ENCODE measurements at places on chromosomes 12 and 14.

DNA sequence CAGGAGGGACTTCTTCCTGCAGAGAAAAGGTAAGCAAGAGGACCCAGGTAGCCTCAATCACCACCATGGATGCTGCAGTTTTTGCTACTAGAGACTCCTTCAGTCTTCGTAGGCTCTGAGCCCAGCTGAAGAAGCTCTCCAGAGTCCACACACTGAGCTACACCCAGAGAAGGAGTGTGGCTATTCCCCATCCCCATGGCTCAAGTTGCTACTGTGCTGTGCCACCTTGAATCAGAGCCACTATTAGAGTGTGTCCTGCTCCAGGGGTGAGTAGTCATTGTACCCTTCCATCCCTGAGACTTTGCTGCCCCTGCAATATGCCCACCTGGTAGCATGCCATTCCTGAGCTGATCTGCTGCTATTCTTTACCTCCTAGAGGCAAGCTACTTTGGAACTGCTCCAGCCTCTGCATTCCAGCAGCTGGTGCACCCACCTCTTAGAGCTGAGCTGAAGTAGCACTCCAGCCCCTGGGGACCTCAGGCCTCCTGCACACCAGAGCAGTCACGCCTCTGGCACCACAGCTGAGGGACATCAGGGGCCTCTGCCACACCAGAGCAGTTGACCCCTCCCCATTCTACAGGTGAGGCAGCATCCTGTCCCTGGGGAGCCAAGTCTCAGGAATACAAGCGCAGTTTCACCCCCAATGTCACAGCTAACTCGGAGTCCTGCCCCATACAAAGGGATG lies 213.0 kb downstream of the TRHDE start:
- DNase-seq, result no peak

- DNase-seq, result no peak
Measured at GRCh38 chr12:122087431-122088178, 9.0 kb downstream of the MLXIP start.

- DNase-seq, result no peak
Measured at GRCh38 chr12:95956557-95957145, 13.5 kb downstream of the AMDHD1 start.

GRCh38 chr12:50338920-50339645 lies 55.8 kb upstream of the LIMA1 start:
- DNase-seq, result no peak

DNA sequence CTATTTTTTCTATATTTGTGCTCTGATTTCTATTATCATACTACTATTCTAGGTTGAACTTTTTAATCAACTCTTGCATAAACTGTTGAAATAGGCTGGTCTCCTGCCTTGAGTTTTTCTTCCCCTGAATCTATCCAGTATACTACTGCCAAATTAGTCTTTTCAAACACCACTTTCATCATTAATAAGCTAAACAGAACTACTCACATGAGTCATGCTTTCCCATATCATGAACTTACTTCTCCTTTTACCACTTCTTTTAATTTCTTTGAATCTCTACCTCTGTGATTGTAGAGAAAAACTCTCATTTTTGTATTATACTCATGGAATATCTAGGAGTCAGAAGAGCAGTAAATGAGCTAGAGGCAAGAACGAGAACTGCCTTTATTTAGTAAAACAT lies 340.3 kb upstream of the PDE3A start:
- no peak for DNase-seq

DNA sequence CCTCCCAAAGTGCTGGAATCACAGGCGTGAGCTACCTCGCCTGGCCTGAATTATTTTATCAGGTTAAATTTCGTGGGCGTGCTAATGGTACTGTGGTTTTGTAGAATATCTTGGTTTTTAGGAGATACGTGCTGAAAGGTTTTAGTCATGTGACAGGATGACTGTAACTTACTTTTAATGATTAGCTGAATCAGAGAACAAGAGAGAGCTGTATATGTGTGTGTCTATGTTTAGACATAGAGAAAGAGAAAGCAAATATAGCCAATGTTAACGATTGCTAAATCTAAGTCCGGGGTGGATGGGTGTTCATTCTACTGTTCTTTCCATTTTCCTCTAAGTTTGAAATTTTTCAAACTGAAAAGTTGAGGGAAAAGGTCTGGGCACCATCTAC lies 9.2 kb upstream of the PNMA1 start:
- no peak for DNase-seq

DNA sequence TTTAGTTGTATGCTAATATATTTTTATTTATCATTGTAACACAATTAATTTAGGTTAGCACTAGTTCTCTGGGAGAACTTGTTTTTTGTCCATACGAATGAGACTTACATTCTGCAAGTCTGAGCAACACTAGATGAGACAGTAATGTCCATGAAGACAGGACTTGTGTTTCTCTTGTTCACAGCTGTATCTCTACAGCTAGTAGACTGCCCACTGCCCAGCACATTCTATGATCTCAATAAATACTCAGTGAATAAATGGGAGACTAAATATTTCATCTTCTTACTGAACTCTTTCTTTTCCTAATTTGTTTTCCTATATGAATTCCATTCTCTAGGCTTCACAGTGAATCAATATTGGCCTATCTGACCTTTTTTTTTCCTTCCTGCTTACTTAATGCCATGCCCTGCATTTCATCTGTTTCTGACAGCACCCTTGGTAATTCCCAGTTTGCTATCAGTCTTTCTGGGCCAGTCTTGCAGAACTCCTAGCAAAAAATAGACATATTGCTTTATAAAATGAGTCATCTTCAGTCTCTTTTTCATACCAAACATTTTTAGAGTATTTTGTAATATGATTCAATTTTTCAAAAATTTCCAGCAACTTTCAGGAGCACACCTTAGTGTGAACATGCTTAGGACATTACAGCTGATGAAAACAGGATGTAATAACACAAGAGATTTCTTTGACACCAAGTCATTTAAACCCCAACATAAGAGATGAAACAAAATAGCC lies 185.5 kb upstream of the ATP2B1 start:
- DNase-seq, result no peak

DNA sequence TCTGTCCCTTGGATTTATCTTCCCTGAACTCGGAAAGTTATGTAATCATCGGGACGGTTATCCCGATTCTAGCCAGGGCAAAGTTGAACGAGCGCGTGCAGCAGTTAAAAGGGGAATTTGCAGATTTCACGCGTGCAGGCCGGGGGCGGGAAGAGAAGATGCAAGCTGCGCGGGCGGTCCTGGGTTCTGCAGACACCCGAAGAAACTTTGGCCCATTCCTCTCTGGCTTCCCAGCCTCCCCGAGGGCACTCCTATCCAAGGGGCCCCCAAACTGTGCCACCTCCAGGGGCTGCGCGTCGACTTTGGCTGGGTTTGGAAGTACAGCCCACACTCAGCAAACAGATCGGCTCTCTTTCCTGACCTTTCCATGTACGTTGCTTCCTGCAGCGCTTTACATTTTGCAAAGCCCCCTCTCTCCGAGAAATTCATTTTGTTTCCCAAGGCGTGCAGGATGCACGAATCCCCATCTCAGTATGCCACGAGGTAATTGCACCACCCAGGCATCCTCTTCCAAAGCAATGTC lies 941 bp upstream of the PPP1CC start:
- no peak for DNase-seq

DNA sequence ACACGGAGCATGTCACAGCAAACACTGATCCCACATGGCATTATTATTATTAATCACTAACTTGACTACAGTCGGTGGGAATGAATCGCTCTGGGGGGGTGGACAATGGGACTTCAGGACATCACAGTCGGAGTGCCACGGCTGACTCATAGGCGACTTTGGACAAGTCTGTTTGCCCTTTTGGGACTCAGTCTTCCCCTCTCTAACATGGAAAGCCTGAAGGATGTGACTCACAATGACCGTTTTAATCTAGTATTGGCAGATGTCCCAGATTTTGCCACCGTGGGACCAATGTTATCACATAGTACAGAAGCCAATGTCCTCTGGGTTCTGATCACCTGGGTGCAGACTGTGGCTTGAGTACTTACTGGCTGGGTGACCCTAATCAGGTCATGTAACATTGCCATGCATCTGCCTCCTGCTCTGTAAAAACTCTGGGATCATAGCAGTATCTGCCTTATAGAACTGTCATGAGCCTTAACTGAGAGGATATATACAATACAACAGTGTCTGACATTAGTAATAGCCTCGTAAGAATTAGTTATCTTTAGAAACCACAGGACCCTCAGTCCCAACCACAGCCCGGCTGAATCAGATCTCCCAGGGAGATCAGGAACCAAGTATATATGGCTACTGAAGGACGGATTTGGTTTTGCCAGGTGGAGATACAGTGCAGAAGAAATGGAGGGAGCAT lies 362.6 kb downstream of the BCL11B start:
- no peak for DNase-seq

- no peak for DNase-seq
Measured at GRCh38 chr14:39988939-39989338, 556.7 kb upstream of the FBXO33 start.

DNA sequence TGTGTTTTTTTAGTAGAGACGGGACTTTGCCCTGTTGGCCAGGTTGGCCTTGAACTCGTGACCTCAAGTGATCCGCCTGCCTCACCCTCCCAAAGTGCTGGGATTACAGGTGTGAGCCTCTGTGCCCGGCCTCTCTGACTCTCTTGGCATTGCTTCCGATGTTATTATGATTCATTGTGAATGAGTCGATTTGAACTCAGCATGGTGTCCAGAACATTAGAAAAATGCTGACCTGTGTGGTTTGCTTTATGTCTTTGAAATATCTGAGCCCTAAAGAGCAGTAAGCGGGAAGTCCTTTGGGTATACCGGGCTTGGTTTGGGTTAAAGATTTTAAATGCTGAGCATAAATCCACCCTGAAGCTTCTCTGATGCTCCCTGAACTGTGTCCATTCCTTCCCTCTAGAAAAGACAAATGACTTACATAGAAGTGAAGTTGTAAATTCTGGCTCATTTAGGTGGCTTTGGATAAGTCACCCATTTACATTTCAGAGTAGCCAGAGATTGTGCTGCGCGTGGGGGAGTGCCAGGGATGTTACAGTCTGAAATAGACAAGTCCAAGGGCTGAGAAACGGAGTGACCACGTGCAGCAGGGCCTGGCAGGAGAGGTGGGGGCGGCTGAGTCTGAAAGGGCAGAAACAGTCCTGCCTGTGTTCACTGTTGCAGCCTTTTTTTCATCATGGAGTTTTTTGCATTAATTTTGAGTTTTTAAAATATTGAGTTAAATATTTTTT lies 39.6 kb downstream of the SLC15A4 start:
- no peak for DNase-seq

- DNase-seq, result no peak
Measured at GRCh38 chr14:99598774-99599173, 5.2 kb downstream of the CCDC85C start.

DNA sequence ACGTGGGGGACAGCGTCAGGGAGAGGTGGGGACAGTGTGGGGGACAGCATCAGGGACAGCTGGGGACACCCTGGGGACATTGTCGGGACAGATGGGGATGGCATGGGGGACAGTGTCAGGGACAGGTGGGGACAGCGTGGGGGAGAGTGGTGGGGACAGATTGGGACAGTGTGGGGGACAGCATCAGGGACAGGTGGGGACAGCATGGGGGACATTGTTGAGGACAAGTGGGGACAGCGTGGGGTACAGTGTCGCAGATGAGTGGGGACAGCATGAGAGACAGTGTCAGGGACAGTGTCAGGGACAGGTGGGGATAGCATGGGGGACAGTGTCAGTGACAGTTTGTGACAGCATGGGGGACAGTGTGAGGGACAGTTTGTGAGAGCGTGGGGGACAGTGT lies 240.9 kb downstream of the TMEM121 start:
- DNase-seq, result no peak

DNA sequence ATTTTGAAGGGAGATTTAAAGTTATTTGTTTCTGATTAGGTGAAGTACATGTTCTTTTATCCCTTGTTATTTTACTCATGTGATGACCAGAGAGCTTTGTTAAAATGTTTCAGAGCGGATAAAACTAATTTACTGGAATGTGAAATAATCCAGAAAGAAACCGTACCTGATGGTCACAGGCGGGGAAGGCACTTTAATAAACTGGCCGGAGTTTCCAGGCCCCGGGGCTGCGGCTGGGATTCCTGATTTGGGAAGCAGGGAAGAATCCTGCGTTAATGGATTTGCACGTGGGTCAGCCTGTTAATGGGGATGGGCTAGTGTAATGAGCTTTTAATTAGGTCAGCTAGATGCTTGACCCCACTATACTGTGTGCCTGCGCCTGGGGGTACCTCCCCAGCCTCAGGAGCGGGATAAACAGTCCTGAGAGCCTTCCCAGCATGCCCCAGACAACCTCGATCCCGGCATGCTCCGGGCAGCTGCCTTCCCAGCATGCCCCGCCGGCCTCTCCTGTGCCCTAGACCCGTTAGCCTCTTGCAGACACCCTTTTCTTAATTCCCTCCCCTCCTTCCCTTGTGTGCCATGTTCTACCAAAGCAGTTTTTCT lies 208.6 kb upstream of the CDKN3 start:
- no peak for DNase-seq

DNA sequence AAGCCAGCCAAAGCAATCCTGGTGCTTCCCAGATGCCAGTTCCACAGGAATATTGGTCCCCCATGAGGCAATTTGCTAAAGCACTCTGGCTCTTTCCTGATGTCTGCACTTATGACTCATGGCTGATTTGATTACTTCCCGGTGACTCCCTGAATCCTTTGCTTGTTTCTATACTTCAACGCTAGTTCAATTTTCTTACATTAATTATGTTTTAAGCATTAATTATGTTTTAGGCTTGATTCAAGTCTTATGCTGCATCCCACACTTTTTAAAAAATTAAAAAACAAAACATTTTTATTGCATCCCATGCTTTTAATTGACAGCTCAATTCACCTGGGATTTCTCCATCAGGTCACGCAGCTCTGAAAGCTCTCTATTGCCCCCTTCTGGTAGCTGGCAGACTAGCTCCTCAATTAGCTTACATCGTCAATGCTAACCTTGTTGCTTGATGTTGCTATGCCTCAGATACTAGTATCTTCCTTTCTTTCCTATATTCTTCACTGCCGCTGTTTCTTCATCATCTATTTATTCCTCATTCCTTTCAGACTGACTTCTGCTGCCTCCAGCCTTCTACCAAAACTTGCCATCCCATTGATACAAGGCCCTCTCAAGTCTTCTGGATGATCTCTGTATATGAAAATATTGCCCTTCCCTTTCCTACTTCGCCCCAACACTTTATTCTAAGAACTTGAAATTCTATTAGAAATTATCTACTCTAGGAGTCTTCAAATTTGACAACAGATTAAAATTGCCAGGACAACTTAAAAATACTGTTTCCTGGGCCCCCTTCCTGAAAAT lies 32.0 kb downstream of the TSHR start:
- DNase-seq, result peak; percentile 17

All from stimulated activated CD4-positive, alpha-beta T cell treated with anti-CD3 and anti-CD28 coated beads, TNF-alpha, amount 100 ng/mL, for 1 hour (primary cell).